ENCODE measurements at places on chromosomes 7 and 10.

DNA sequence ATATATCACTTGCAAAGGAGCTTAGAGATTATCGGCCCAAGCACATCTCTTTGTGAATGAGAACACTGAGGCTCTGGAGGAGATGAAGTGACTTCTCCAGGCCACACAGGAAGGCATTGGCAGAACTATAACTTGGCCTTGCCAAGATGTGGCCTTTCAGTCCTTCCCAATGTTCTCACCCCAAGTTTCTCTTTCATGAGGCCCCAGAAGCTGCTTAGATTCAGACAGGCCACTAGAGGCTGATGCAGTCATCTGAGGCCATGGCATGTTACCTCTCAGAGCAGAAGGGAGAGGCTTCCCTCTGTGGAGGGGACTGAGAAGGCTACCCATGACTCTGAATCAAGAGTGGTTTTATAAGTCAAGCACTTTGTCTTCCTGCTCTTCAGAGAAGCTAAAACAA, 1003.7 kb downstream of the LRMDA start:
- DNase-seq, result no peak

- DNase-seq, result no peak
These were observed 50.9 kb downstream of the ADAM12 start for GRCh38 chr10:126337251-126337810.

DNA sequence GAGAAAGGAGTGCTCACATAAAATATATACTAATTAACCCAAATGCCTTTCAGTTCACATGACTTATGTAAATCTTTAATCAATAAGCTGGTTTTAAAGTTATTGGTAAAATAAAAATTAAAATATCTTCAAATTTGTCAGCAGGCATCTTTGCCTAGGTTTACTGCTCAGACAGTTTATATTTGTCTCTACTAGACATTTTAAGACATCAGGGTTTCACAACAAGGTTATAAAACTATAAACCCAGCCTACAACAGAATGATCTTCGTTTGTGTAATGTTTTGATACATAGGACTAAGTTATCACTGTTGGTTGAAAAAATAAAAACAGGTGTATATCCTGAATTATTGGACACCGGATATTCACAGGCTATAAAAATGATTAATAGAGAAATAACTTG, 67.4 kb downstream of the TYW1B start:
- no peak for DNase-seq

GRCh38 chr7:47666164-47666862, 84.4 kb upstream of the TNS3 start:
- no peak for DNase-seq

DNA sequence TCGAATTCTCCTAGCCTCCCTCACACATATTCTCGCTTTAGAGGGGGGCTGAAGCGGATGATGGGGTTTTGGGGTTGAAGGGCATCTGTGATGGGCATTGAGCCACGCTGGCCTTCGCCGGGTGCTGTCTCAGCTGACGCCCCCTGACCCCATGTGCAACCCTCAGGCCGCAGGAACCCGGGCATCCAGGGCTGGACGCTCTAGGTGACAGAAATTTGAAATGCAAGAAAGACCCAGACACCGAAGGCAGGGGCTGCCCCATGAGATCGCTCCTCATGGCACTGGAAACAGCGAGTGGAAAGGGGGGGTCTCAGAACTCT, 664 bp upstream of the C10orf88 start:
- no peak for DNase-seq

Data from ecto neural progenitor cell (in vitro differentiated cells).